Testis (tissue), 5 donors: ENCODE measurements at places on chromosomes 5 and 9.

- DNase-seq = no peak
Measured at GRCh38 chr9:5866272-5866671, 24.4 kb upstream of the MLANA start.

DNA sequence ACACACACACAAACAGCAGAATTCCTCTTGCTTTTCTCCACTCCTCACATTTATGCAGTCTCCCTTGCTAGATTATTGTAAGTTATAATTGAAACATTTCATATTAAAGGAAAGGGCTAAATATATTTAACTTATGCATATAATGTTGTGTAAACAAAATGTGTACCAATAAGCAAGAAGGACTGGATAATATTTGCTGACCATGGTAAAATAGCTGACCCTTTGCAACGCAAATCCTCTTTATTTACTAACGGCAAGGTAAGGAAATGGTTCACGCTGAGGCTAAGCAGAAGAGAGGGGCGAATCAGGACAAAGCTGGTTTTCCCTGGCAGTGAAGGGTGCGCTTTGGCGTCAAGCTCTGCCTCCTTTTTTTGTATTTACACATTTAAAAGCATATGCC lies 154.2 kb upstream of the IRX4 start:
- DNase-seq = no peak

DNA sequence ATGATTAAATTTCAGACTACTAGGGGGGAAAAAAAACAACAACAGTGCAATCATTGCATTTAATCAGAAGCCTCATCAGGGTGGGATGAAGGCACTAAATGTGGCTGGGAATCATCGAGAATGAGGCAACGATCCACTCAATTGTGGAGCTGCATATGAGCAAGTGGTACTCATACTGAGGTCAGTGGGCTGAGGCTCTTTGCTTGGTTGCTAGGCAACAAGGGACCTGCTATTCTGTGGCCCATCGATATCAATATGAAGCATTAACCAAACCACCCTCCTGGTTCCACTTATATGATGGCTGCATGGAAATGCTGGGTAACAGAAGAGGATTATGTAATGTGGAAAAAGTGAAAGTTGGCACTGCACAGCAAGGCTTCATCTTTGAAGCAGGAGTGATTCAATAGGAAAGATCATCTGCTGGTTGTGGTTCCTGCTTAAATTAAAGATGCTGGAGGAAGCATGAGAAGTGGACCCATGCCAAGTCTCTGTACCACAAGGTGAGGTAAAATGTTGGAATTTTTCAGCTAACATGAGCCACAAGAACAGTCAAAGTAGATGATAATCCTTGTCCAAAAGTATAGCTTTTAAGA lies 159.8 kb upstream of the HMHB1 start:
- DNase-seq = no peak

DNA sequence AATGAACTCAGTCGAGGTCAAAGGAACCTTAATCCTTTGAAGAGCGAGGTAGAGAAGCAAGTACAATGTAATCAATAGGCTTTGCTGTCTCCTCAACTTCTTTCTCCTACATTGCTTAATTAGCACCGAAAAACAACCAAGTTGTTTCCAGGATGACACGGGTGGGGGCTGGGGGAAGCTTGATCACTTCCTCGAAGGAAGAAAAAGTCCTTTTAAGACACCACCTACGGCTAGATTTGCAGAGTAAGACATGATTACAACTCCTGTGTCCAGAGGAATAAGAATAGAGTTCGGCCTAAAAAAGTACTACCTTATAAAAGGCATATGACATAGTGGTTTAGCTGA lies 811 bp upstream of the ARRDC3 start:
- peak; percentile 16 for DNase-seq

- no peak for DNase-seq
Measured at GRCh38 chr9:37156781-37157356, 36.5 kb downstream of the ZCCHC7 start.

GRCh38 chr9:4086119-4087090 lies 213.5 kb downstream of the GLIS3 start:
- peak; percentile 52 for DNase-seq

DNA sequence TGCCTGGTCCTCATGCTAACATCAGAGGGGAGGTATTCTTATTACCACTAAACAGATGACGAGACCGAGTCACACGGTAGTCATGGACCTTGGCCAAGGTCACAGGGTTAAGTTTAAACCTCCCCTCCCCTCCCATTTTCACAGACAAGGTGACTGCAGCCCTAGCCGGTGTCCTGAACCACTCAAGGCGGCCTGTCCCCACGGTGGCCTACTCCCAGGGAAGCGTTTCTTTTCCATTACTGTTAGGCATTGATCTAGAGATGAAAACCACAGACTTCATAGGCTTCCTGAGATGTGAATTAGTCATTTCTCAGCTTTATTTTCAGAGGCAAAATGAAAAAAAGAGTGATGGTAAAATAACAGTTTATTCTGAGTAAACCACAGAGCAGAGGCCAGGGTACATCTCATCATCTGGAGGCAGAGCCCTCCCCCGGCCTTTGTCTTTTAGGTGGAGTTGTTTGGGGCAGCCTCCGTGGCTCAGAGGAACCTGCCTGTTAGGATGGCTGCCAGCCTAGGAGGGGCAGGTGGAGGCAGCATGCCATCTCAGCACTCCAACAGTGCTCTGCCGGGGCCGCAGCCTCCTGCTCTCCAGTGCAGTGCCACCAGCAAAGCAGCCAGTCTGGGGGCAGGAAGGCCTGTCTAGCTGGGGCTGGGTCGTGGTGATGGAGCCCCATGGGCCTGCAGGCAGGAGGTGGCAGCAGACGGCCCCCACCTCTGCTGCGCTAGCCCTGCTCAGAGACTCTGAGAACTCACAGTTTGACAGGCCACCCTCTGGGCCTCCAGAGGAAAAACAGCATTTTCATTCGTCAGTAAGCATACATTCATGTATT lies 71.2 kb downstream of the RAPGEF1 start:
- no peak for DNase-seq

DNA sequence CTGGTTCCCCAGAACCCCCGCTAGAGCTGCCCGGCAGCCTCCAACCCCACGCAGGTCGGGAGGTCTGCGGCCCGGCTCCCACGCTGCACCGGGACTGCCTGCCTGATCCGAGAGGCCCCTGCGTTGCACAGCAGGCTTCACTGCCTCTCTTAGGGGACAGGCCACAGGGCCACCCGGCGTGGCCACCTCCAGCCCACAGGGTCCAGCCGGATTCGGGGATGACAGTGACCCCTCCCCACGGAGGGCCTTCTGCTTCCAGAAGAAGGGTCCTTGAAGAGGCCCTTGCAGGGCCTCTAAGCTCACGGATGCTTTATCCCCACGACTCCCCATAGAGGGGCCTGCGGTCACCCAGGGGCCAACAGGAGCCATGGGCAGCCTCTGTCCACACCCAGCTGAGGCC lies 66.1 kb upstream of the PPP1R26 start:
- DNase-seq = no peak

DNA sequence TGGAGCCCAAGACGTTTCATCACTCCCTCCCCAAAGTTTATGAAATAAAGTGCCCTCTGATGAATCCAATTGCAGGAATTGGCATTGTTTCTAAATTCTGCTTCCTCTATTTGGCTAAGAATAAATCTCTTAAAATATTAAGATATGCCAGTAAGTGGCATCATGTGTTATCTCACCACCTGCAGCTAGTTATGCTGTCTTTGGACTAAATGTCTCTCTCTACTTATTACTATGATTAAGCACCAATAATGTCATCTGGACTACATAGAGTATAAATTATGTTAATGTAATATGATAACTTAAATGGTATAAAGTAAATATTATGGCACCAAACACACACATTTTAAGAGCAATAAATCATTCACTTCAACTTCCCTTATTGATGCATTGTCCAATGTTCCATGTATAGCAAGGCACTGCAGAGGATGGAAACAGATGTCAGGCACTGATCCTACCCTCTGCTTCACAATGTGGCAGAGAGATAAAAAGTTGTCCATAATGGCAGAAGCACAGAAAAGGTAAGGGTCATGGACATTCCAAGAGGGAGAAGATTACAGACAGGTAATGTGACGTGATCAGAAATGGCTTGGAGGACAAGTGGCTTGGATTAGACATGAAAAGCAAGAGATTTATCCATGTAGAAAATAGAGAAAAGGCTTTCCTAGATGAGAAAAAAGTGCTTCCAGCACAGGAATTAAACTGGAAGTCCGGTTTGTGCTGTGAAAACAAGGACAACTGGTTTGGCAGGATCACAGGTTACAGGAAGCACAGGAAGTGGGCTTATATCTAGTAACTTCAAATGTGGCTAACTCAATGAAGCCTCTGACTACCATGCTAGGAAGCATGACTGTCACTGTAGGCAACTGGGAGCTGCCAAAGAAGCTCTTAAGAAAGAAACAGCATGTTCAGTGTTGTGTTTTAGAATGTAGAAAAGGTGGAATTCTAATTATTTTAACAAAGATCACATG lies 26.7 kb downstream of the MARCHF11 start:
- DNase-seq = no peak

DNA sequence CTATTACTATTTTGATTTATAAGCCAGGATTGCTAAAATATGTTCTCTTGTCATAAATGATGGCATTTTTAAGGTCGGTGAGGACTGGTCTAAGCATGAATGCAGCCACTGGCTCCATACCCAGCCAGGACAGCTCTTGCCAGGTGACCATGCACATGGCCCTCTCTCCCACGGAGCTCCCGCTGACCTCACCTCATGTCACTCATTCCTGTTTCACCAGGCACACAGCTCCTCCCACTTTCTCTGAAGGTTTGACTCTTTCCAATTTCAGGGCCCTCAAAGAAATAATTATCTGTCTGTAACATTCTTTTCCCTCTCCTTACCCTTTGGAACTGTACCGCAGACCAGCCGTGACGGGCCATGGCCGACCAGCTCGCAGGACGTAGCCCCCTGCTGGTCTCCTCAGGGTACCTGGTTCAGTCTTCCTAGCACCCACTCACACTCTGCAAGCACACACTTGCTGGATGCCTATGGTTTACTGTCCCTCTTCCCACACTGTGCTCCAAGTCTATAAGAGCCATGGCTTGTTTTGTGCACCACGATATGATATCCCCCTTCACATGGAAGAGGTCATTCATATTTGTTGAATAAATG lies 72.5 kb downstream of the LIFR start:
- DNase-seq = no peak

DNA sequence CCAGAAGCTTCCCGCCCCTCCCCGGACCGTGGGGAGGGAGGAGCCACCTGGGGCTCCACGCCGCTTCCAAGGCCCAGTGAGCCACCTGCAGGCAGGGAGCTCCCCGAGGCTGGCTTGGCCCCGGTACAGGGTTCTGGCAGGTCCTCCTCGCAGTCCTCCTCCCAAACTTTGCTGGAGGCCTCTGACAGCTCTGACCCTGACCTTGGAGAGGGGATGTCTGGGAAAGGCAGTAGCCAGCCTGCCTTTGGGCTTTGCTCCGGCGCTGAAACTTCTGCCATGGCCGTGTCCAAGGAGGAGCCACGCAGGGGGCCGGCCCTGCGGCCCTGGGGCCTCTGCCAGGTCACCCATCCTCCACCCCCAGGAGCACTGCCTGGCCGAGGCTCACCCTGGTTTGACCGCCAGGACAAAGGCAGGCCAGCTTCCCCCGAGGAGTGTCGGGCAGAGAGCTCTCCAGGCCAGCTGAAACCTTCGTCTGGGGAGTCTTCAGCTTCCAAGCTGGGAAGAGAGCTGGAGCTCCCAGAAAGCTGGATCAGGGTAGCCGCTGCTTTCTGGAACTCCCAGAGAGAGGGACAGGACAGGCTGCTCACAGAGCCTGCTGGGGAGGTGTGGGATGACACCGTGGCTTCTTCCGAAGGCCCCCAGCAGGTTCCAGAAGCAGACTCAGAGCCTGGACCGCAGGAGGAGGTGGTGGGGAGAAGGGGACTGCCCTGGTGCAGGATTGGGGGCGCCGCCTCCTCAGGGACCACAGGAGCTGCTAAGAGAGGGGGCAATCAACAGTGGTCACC lies 9.0 kb upstream of the QSOX2 start:
- peak; percentile 62 for DNase-seq

- no peak for DNase-seq
Measured at GRCh38 chr9:31347082-31347617, 1037.3 kb upstream of the ACO1 start.

GRCh38 chr9:92663126-92663525 lies 6.8 kb downstream of the IPPK start:
- DNase-seq = no peak

DNA sequence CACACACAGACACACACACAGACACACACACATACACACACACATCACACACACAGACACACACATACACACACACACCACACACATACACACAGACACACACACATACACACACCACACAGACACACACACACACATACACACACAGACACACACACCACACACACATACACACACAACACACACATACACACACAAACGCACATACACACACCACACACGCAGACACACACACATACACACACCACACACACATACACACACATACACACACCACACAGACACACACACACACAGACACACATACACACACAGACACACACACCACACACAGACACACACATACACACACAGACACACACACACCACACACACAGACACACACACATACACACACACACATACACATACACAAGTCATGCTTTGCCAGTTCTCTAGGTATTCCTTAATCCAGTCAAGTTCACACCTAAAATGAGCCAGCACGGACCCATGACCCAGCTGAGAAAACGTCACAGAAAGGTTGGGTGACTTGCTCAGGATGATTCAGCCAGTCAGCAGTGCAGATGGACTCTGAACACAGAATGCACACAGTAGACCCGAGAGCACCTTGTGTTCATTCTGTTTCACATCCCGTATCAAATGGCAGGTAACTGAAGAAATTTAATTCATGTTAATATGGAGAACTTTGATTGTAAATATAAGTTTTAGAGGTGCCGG lies 746.4 kb downstream of the MTRR start:
- DNase-seq = no peak

- DNase-seq = no peak
Measured at GRCh38 chr9:126883636-126884035, 23.2 kb downstream of the ZBTB34 start.

DNA sequence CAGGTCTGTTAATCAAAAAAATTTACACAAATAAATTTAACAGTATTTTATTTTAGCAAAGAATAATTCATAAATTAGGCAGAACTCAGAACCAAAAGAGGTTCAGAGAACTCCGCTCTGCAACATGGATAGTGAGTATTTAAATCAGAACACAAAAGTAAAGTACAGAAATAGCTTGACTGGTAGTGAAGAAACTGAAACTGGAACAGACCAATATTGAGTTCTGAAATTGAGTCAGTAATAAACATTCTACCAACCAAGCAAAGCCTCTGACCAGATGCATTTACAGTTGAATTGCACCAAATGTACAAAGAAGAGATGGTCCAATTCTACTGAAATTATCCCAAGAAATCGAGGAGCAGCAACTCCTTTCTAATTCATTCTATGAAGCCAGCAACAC lies 1542.8 kb downstream of the EFNA5 start:
- DNase-seq = no peak

GRCh38 chr5:41908374-41909079 lies 4.4 kb downstream of the RIMOC1 start:
- no peak for DNase-seq

GRCh38 chr9:1599961-1600360 lies 415.2 kb upstream of the SMARCA2 start:
- DNase-seq = no peak

- peak; percentile 6 for DNase-seq
Measured at GRCh38 chr9:137969685-137970084, 92.1 kb downstream of the CACNA1B start.

GRCh38 chr9:114216976-114217375 lies 61.6 kb downstream of the COL27A1 start:
- no peak for DNase-seq
